ENCODE measurements at places on chromosomes 1 and 21.

DNA sequence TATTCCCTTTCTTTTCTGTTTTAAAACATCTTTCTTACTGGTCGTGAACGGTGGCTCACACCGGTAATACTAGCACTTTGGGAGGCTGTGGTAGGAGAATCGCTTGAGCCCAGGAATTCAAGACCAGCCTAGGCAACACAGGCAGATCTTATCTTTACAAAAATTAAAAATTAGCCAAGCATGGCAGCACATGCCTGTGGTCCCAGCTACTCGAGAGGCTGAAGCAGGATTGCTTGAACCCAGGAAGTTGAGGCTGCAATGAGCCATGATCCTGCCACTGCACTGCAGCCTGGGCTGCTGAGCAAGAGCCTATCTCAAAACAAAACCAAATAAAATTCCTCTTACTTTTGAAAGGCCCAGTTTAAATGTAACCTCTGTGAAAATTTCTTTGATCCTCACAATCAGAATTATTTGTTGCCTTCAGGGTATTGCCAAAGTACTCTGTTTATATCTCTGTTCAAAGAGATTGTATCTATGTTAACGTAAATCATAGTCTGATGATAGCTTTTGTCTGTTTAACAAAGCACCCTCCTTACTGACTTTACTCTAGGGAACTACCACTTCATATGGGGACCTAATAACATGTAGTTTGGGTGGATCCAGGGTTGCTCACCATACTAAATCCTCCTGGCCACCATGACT lies 71.6 kb downstream of the RERE start:
- no peak for DNase-seq

GRCh38 chr1:192538407-192539296 lies 36.9 kb upstream of the RGS1 start:
- no peak for DNase-seq

DNA sequence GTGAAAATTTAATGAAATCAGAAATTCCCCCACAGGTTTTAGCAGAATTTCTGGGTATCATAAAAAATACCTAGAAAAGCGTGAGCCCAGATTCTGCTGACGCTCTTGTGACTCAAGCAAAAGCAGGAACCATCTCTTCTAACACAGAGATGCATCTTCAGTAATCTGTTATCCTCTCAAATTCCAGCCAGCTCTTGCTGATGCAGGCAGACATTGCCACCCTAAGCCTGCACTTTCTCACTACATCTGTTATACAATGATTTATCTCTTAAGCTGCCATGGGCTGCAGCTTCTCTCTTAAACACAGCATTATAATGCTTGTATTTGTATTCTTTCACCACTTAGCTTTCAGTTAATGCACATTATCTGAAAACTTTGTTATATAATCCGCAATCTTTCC lies 113.0 kb upstream of the RGS1 start:
- peak; percentile 70 for DNase-seq

DNA sequence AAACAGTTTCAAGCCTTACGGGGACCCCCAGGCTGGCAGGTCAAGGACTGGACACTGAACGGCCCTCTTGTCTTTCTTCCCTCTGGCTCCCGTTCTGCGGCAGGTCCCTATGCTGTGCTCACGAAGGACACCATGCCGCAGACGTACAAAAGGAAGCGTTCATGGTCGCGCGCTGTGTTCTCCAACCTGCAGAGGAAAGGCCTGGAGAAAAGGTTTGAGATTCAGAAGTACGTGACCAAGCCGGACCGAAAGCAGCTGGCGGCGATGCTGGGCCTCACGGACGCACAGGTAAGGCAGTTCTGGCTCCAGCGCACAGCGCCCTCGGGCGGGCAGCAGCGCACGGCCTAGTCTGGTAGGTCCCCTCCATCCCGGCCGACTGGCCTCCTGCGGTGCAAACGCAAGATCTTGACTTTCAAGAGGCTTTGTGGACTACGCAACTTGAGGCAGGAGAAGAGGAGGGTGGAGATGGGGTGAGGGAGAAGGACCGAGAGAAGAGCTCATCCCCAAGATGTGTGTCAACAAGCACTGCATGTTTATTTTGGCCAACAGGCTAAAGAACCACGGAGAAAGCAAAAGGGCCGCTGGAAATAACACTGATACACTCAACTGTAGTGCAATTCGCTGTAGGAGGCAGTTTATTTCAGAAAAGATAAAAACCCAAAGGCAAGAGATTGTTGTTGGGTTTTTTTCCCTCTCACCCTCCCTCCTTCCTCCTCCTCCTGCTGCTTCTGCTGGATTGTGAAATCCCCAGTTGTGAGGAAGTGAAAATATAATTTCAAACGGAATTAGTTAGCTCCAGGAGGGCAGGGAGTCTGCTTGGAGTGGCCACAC lies 3.0 kb downstream of the HLX start:
- no peak for DNase-seq

- DNase-seq, result no peak
Observed at GRCh38 chr21:44530903-44531605, 8.9 kb downstream of the KRTAP10-1 start.

DNA sequence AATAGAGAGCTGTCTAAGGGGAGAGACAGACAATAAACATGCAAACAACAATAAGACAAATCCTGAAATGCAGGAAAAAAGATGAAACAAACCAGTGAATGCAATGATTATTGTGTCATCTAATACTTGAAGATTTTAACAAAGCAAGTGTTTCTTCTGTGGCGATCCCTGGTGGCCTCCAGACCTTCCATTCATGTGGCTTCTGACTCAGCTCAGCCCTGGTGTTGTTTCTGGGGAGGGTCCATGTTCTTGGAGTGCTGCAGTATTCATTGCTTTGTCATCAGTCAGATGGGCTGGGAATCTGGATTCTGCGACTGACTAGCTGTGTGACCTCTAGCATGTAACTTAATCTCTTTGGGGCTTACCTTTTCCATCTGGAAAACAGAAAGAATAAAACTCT lies 1.5 kb upstream of the C2CD4D start:
- peak; percentile 16 for DNase-seq

- no peak for DNase-seq
Observed at GRCh38 chr1:172960019-172960418, 90.7 kb downstream of the TNFSF18 start.

GRCh38 chr1:157245823-157246222 lies 107.6 kb upstream of the ETV3 start:
- DNase-seq, result no peak

DNA sequence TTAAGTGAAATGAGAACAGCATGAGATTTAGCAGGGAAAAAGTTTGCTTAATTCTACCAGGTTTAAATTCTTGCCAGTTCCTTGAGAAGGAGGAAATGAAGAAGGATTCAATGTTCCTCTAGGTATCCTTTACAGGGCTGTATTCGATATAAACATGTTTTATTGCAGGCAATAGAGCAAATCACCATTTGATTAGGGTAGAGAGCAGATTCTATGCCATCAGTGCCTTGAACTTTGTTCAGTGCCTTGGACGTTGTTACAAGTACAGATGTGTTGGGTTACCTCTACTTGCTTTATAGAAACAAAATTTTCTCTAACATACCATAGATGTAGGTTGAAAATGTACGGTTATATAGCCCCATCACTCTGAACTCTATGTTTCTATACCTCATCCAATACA lies 18.2 kb upstream of the CLDN8 start:
- no peak for DNase-seq

- no peak for DNase-seq
Observed at GRCh38 chr1:98468111-98468717, 193.3 kb upstream of the SNX7 start.

GRCh38 chr1:172142324-172142723 lies 278.2 kb upstream of the C1orf105 start:
- DNase-seq, result no peak

GRCh38 chr21:28111151-28111619 lies 881.5 kb downstream of the LTN1 start:
- no peak for DNase-seq

- DNase-seq, result no peak
Observed at GRCh38 chr1:1246577-1247340, at the start of gene C1QTNF12. Gene C1QTNF12, minus strand, starts transcription at chr1:1246722. Its CDS starts 32 bp downstream, at chr1:1246690.

DNA sequence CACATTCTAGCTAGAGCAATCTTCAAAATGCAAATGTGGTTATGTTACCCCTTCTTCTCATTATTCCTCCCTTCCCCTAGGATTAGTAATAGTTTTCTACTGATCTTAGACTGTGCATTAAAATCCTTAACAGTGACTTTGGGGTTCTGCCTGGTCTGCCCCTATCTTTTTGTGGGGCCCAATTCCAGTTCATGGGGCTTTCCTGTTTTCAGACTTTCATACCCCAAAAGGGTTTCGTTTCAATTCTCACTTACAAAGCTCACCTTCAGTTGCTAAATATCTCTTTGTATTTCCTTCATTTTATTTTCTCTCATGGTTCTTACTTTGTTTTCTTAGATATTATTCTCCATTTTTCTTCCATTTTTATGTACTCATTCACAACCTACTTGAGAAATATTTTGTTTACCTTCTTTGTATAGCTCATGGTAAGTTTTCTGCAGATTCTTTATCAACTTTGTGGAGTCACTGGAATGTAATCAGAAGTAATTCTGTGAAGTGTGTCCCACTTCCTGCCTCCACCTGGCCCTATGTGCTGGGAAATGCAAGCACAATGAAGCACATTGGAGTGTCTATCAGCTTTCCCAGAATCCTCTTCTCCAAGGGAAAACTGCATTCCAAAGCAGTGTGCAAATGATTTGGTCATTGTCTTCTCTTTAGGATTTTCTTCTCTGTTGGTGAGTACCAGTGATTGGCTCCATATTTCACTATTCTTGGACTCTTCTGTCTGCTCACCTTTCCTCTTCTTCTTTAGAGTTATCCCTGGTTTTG lies 350.2 kb downstream of the ZNF326 start:
- no peak for DNase-seq

DNA sequence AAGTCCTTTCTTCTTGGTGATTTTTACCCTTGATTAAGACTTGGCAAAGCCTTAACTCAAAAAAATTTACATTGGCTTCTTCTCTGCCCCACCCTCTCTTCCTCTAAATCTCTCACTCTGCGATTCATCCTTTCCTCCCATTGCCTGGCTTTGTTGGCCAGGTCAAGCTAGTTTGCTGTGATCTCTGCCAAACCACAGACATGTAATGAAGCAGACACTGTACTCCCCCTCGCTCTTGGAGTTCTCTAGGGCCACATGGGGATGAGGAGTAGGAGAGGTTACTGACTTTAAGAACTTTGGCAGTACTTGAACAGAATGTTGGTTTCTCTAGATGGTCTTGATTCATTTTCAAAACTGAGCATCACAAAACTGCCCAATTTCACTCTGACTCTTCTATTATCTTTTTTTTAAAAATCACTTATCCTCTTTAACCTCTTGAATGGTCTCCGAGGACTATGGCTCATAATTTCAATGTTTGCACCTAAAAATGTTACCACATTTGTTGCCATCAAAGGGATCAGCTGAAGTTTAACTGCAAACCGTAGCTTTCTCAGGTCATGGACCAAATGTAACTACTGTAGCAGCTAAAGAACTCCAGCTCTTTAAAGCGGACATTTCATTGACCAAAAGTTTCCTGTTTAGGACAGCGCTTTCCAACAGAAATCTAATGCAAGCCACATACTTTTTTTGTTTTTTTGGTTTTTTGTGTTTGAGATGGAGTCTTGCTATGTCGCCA lies 62.7 kb upstream of the IPO9 start:
- DNase-seq, result no peak

- DNase-seq, result peak; percentile 70
Observed at GRCh38 chr1:113946678-113947387, 17.7 kb downstream of the HIPK1 start.

- DNase-seq, result peak; percentile 15
Observed at GRCh38 chr1:231663211-231663792, 36.7 kb downstream of the DISC1 start.
